ENCODE measurements at places on chromosomes 11 and 22. TPM values are rescaled to one million over a fixed set of nuclear protein-coding genes. Genes with fewer than 3 reads are reported as not detected.

DNA sequence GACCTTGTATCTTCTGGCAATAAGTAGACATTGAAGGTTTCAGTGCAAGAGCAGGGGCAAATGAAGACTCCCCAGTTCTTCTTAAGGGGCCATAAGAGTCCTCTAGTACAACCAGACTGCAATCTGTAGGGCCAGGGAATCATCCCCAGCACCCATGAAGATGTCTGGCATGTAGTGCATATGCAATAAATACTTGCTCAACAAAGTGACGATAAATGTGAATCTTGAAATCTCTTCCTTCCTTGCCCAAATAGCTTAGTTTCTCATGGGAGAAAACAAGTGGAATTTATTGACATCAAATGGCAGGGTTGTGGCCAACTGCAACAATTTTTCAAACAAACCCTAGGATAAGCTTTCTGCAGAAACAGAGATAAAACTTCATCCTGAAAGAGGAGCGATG is 107.6 kb downstream of the ABTB2 start:
- DNase-seq, result no peak

GRCh38 chr11:5291207-5291838 is 10.4 kb downstream of the OR51B4 start:
- DNase-seq, result no peak

- no peak for DNase-seq
Measured at GRCh38 chr11:82007521-82007920, 726.1 kb downstream of the FAM181B start.

DNA sequence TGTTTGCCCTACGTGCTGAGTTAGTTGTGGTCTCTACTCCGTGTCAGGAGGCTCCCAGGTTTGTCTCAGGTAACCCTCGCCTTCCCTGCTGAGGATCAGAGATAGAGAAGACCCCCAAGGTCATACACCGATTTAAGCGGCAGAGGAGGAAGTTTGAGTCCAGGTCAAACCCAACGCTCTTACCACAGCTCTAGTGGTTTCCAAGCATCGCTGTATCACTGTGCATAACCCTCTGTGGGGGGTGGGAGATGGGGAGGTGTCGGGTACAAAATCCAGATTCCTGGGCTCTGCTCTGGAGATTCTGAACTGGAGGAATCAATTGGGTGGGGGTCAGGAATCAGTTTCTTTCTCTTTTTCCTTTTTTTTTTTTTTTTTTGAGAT is 627 bp downstream of the DNAJC4 start:
- no peak for DNase-seq

Gene PLAAT5
- 2.4 TPM for total RNA-seq

- DNase-seq, result peak; percentile 80
Measured at GRCh38 chr11:76680518-76681425, 10.2 kb upstream of the LRRC32 start.
